ENCODE measurements at places on chromosomes 13 and 19.

DNA sequence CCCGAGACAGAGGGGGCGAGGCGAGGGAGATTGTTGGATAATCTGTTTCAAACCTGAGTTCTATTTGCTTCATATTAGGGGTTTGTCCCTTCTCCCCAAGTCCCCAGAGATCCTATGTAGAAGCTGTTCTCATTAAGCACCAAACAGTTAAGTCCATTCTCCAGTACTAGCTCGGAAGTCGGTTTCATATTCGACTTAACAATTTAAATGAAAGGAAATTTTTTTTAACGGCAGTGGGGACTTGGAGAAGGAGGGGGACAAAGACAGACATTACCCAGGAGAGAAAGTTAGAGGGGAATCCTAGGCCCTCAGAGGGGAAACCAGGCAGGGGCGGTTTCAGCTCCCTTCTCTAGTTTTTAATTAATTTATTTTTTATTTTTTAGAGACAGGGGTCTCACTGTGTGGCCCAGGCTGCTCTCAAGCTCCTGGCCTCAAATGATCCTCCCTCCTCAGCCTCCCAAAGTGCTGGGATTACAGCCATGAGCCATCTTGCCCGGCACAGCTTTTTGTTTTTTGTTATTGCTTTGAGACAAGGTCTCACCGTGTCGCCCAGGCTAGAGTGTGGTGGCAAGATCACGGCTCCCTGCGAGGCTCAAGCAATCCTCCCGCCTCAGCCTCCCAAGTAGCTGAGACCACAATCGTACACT, 13.7 kb upstream of the TLE2 start:
- no peak for DNase-seq

DNA sequence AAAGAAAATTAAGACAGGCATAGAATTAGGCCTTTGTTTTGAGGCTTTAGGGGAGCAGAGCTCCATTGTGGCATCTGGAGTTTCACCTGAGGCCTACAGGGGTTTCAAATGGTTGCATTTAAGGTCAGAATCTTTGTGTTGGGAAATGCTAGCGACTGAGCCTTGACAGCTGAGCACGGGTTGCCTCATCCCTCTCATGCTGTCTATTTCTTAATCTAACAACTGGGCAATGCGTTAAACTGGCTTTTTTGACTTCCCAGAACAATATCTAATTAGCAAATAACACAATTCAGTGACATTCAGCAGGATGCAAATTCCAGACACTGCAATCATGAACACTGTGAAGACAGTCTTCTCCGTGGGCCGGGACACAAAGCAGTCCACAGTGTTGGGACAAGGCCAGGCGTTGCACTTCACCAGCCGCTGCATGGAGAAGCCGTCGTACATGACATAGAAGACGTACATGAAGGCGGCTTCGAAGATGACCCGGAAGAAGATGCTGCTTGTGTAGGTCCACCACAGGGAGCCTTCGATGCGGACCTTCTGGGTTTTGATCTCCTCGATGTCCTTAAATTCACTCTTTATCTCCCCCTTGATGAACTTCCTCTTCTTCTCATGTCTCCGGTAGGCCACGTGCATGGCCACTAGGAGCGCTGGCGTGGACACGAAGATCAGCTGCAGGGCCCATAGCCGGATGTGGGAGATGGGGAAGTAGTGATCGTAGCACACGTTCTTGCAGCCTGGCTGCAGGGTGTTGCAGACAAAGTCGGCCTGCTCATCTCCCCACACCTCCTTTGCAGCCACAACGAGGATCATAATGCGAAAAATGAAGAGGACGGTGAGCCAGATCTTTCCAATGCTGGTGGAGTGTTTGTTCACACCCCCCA, 3.8 kb downstream of the GJB2 start:
- DNase-seq = no peak

DNA sequence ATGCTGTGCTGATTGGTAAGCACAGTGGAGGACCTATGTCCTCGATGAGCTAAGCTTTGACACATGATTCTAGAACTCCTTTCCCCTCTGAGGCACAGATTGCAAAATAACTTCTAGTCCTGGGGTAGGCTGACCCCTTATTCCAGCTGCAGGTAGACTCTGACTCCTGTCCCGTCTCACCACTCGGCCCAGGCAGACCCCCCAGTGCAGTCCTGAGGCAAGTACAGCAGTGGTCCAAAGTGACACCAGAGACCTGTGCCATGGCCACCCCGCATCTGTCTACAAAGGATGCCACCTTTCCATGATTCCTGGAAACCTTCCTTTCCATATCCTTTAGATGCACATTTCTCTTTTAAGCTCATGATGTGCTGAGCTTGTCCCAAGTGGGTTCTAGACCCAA, 482.5 kb downstream of the ZNF536 start:
- no peak for DNase-seq

- no peak for DNase-seq
Observed at GRCh38 chr13:74115133-74115532, 19.1 kb downstream of the KLF12 start.

- DNase-seq = no peak
Observed at GRCh38 chr13:99663908-99664307, 162.6 kb downstream of the TM9SF2 start.
